A549 treated with dexamethasone at 1 μM for 4 hours (cell line): ENCODE measurements at places on chromosomes 13 and 19. TPM values are rescaled to one million over a fixed set of nuclear protein-coding genes. Genes with fewer than 3 reads are reported as not detected.

HS6ST3 gene
- total RNA-seq = not detected in 5 replicates

GSX1 gene
- not detected in 5 replicates for total RNA-seq

FBN3 gene
- not detected in 5 replicates for total RNA-seq

PLEKHA4 gene
- total RNA-seq = 1.3 to 1.5 TPM (median 1.4 TPM) in 5 replicates

PALM gene
- 11.0 to 17.2 TPM (median 15.6 TPM) in 5 replicates for total RNA-seq

MBOAT7 gene
- 97.0 to 169 TPM (median 161 TPM) in 5 replicates for total RNA-seq

PDCD5 gene
- 414 to 502 TPM (median 437 TPM) in 5 replicates for total RNA-seq

AXL gene
- 86.6 to 117 TPM (median 114 TPM) in 5 replicates for total RNA-seq

CNOT3 gene
- 44.6 to 68.1 TPM (median 61.7 TPM) in 5 replicates for total RNA-seq

IGFL3 gene
- total RNA-seq = 0.15 to 0.44 TPM (median 0.29 TPM) in 3 of 5 replicates, not detected in the others

LYPD5 gene
- total RNA-seq = 0.09 to 0.32 TPM (median 0.16 TPM) in 5 replicates

RGL3 gene
- total RNA-seq = 0.98 to 1.8 TPM (median 1.5 TPM) in 5 replicates

OR7A5 gene
- total RNA-seq = not detected in 5 replicates

TINCR gene
- 1.9 to 3.2 TPM (median 2.2 TPM) in 5 replicates for total RNA-seq

TMPRSS9 gene
- total RNA-seq = 0.04 TPM in 1 of 5 replicates, not detected in the others

DDA1 gene
- total RNA-seq = 45.8 to 66.0 TPM (median 55.4 TPM) in 5 replicates

KDELR1 gene
- total RNA-seq = 328 to 488 TPM (median 483 TPM) in 5 replicates

CARD8 gene
- total RNA-seq = 14.8 to 18.9 TPM (median 18.0 TPM) in 5 replicates

TNFSF9 gene
- total RNA-seq = 2.9 to 4.8 TPM (median 3.2 TPM) in 5 replicates

GDF15 gene
- total RNA-seq = 9.5 to 22.1 TPM (median 15.2 TPM) in 5 replicates

FPR3 gene
- total RNA-seq = not detected in 5 replicates

SULT2A1 gene
- total RNA-seq = 0.03 to 0.04 TPM in 2 of 5 replicates, not detected in the others

VSTM2B gene
- total RNA-seq = 0.09 TPM in 1 of 5 replicates, not detected in the others

SYNGR4 gene
- total RNA-seq = 2.3 to 3.7 TPM (median 2.8 TPM) in 5 replicates

SULT2B1 gene
- total RNA-seq = 11.9 to 18.4 TPM (median 17.2 TPM) in 5 replicates

ZNF675 gene
- total RNA-seq = 3.6 to 4.1 TPM (median 3.7 TPM) in 5 replicates

MYPOP gene
- total RNA-seq = 5.6 to 10.4 TPM (median 9.7 TPM) in 5 replicates

GJB6 gene
- total RNA-seq = 0.06 to 0.09 TPM in 2 of 5 replicates, not detected in the others

LILRA1 gene
- not detected in 5 replicates for total RNA-seq

KCNJ14 gene
- total RNA-seq = 1.1 to 2.1 TPM (median 1.2 TPM) in 5 replicates

RASAL3 gene
- total RNA-seq = not detected in 5 replicates

CYP2F1 gene
- total RNA-seq = not detected in 5 replicates

PPP6R1 gene
- 75.8 to 120 TPM (median 119 TPM) in 5 replicates for total RNA-seq

PRR20D gene
- not detected in 5 replicates for total RNA-seq

LGALS7 gene
- total RNA-seq = 0.25 to 0.40 TPM in 2 of 5 replicates, not detected in the others

KIR3DL1 gene
- total RNA-seq = not detected in 5 replicates

ATP1A3 gene
- 2.9 to 5.9 TPM (median 4.7 TPM) in 5 replicates for total RNA-seq

SLITRK6 gene
- 0.15 to 0.26 TPM (median 0.17 TPM) in 5 replicates for total RNA-seq

SLC1A6 gene
- total RNA-seq = not detected in 5 replicates

INSR gene
- 2.5 to 4.7 TPM (median 3.8 TPM) in 5 replicates for total RNA-seq

SIGLEC10 gene
- 0.02 to 0.06 TPM in 2 of 5 replicates, not detected in the others for total RNA-seq

CACNG7 gene
- total RNA-seq = 5.8 to 9.2 TPM (median 8.3 TPM) in 5 replicates
